ENCODE measurements at places on chromosomes 2 and 18.
A peak's percentile ranks its signal among the peaks of the same experiment; 100 is the strongest.

DNA sequence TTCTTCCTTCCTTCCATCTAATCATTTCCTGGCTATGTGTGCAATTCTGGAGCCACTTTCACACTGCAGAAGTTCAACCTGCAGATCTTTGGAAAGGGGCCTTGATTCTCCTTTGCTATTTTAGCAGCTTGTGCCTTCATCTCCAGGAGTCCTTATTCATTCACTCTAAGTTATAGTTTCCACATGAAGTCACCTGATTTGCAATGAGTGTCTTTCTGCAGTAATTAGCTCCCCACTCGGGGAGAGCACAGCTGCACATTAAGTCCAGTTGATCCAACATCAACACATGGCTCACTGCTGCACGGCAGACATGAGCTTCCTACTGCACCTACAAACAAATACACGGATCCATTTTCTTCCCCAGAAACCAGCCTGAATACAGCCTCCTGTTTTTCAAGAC is 323.1 kb upstream of the TNP1 start:
- DNase-seq, result no peak

- no peak for DNase-seq
These were observed 2.8 kb downstream of the DIPK1C start for GRCh38 chr18:74454279-74454751.

GRCh38 chr2:880201-880970 is 70.3 kb upstream of the SNTG2 start:
- no peak for DNase-seq

DNA sequence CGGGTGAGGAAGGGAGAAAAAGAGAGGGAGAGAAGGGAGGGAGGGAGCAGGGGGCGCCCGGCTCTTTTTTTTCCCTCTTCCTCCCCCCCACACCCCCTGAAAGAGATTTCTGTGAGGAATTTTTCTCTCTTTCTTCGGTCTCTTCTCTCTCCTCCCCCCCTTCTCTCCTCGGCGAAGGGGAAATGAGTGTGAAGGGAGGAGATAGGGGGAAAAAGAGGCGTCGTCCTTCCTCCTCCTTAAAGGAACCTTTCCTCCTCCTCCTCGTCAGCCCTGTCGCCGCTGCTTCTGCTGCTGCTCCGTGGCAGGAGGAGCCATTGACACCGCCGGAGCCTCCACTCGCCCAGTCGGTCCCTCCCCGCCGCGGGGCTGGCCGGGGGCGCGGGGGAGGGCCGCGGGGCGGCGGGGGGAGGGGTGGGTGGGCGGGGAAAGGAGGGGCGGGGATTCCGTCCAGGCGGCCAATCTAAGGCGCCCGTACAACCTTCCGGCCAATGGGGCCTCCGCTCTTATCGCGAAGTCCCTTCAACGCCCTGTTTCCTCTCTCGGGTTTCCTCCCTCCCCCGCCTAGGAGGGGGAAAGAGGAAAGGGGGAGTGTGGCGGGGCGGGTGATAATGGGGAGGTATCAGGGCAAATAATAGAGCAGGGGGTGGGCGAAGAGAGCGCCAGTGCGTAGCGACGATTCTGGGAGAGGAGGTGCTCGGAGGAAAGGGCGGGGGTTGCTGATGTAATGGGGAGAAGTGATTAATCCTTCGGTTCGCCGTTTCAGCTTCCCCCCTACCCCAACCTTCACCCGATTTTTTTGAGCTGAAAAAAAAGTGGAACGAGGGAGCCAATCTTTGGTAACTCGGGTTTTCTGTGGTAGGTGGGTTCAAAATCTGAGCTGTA is at the start of gene FBXO11:
FBXO11 (minus strand) TSS at position 342 of the 882 bp plus-strand sequence. CDS start 778 bp downstream, outside the sequence.
- peak; percentile 98 for DNase-seq

DNA sequence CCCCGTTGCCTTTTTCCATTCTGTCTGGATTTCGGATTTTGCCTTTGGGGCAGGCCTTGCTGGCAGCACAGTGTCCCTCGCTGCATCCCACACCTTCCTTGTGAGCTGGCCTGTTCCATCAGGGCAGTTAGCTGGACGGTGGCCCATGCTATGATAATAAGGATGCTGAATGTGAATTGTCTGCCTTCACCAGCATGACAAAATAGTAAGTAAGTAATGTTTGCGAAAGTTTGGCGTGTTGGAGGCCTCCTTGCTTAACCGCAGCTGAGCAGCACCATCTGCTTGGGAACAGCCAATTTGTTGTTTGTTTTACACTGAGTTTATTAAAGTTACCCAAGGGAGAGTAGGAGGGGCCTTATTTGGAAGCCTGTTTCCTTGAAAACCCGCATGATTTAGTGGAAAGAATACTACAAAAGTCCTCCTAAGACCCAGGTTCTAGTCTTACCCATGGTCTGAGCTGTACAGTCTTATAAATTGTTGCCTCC is 469.7 kb upstream of the FANCL start:
- DNase-seq, result peak; percentile 4

Measured in renal pelvis (tissue), 12 donors.